CD14-positive monocyte (primary cell): ENCODE measurements at places on chromosomes 2 and 18. TPM values are rescaled to one million over a fixed set of nuclear protein-coding genes. Genes with fewer than 3 reads are reported as not detected.
A peak's percentile ranks its signal among the peaks of the same experiment; 100 is the strongest.

GRCh38 chr18:34870555-34871310 lies 160.6 kb downstream of the DTNA start:
- no peaks in the 10 kb centered on the region for H3K36me3 ChIP-seq
- no peaks in the 10 kb centered on the region for H3K27me3 ChIP-seq
- DNase-seq: no peak
- no peaks in the 10 kb centered on the region for H3K4me1 ChIP-seq
- no peak overlapping the region for H3K4me3 ChIP-seq
- H3K27ac ChIP-seq: no peak overlapping the region

- no peak overlapping the region for H3K27ac ChIP-seq
- H3K4me1 ChIP-seq: no peaks in the 10 kb centered on the region
- no peak overlapping the region for H3K4me3 ChIP-seq
- DNase-seq: no peak
- no peaks in the 10 kb centered on the region for H3K36me3 ChIP-seq
Observed at GRCh38 chr2:164044622-164045021, 308.8 kb upstream of the FIGN start.

DNA sequence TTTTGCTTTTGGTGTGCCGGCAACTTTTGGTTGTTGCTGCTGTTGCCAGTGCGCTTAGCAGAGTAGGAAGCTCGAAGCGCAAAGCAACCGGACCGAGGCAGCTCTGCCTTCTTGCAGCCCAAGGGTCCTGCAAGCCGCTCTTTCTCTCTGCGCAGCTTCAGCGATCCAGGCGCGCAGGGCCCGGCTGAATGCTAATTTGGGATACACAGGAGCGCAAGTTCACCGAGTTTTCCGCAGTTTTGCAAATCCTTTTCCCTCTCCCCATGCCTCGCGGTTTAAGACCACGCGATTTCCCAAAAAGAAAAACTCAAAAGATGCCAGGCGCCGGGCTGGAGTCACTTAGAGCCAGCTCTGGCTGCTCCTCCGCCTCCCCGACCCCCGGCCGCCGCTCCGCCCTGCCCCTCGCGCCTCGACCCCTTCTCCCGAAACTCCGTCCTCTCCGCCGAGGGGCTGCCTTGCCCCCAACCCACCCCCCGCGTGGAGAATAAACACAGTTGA lies 13.5 kb upstream of the SIX3 start:
- no peak for DNase-seq
- H3K27me3 ChIP-seq: peaks cover 95% of the 10 kb centered on the region
- no peaks in the 10 kb centered on the region for H3K36me3 ChIP-seq
- no peak overlapping the region for H3K27ac ChIP-seq

GRCh38 chr2:156411835-156412234 lies 24.3 kb upstream of the GPD2 start:
- peaks cover 2% of the 10 kb centered on the region for H3K4me1 ChIP-seq
- no peak for DNase-seq
- H3K36me3 ChIP-seq: no peaks in the 10 kb centered on the region

DNA sequence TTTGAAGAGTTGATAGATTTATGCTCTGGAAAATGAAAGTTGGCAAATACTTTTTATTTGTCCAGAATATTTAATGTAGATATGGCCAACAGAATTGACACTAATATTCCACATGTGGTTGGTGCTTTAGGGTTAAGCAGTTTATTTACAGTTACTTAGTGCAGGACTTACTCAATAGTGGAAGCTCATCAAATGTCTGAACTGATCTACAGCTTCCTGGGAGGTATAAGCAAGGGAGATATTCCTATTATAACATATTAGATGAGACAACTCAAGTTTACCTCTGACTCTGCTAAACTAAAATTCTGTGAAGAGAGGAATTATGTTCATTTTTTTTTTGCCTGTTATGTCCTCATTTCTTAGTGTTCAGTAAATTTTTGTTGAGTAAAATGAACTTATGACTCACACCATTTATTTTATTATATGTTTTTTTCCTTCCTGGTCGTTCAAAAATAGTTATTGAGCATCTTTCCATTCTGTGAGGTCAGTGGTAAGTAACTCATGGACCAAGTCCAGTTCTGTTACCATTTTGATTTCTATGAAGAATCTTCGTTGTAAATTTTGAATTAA lies 13.6 kb downstream of the ABI2 start:
- no peaks in the 10 kb centered on the region for H3K36me3 ChIP-seq
- no peak overlapping the region for H3K27ac ChIP-seq
- no peaks in the 10 kb centered on the region for H3K4me1 ChIP-seq
- DNase-seq: no peak

DNA sequence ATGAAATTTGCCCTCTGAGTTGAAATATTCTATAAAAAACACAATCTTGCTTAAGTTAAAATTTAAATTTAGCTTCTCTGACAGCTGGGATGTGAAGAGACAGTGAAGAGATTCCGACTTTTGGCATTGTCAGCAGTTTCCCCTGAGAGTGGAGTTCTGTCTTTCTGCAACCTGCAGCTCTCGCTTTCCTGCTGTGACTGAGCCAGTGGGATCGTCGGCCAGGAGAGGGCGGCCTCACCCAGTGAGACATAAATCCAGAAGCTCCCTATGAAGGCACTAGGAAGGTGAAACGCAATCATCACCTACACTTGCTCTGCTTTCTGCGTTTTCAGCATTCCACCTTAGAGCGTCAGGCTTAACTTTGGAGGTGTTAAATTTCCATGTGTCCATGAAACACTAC lies 75.4 kb upstream of the HNMT start:
- DNase-seq: no peak
- no peaks in the 10 kb centered on the region for H3K4me1 ChIP-seq
- H3K27me3 ChIP-seq: no peaks in the 10 kb centered on the region
- no peaks in the 10 kb centered on the region for H3K36me3 ChIP-seq
- no peak overlapping the region for H3K27ac ChIP-seq
- H3K4me3 ChIP-seq: no peak overlapping the region

GRCh38 chr2:231227310-231228162 lies 29.1 kb downstream of the ARMC9 start:
- peaks cover 10% of the 10 kb centered on the region for H3K4me1 ChIP-seq
- H3K27me3 ChIP-seq: no peaks in the 10 kb centered on the region
- no peaks in the 10 kb centered on the region for H3K36me3 ChIP-seq
- DNase-seq: peak; percentile 62
- no peak overlapping the region for H3K4me3 ChIP-seq
- no peak overlapping the region for H3K27ac ChIP-seq

DNA sequence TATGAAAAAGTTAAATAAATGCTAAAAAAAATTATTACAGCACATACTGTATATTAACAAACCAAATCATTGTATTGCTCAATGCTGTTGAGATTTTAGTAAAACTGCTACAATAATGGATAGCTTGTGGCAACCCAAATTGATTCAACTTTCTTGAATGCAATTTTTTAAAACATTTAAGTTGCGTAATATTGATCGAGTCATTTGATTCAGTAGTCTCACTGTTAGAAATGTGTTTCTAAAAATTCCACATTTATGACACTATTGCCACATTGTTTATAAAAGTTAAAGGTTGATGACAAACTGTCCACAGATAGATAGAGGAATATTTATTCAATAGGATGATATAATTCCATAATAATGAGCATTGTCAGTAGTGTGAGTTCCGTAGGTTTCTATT lies 640.7 kb upstream of the CRIM1 start:
- no peak overlapping the region for H3K4me3 ChIP-seq
- no peak overlapping the region for H3K27ac ChIP-seq
- H3K27me3 ChIP-seq: no peaks in the 10 kb centered on the region
- no peaks in the 10 kb centered on the region for H3K4me1 ChIP-seq

DNA sequence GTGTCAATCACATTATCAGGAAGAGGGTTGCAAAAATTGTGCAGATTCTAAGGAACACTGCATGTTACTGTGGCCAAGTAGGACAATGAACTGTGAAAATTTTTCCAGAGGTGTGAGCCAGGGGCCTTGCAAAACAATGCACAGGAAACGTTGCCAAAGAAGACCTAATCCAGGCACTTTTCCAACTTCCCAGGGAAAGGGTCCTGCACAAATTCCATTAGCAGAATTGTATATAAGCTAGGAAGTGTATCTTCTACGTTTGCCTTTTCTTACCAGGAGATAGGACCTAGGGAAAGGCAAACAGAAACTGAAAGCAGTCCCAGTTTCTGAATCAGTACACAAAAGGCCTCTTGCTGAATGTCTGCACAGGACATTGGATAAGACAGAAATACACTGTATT lies 1888.3 kb upstream of the CELF4 start:
- no peak for DNase-seq
- no peak overlapping the region for H3K27ac ChIP-seq
- no peaks in the 10 kb centered on the region for H3K4me1 ChIP-seq
- no peaks in the 10 kb centered on the region for H3K27me3 ChIP-seq
- no peaks in the 10 kb centered on the region for H3K36me3 ChIP-seq
- H3K4me3 ChIP-seq: peak overlapping the region; percentile 20

DNA sequence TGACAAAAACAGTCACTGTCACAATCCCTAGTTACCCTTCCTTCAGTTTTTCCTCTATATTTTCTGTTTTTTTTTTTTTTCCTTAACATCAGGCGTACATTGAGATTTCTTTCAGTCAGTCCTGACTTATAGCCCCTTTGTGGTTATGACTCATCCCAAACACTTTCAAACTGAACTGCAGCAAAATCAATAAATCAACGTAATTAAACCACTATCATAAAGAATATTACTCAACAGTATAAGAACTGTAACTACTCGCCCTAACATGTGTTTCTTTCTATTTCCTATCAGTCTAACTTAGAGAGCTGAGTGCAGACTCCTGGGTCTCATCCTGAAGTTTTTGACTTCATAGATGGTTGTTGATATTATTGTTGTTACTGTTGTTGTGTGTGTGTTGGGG lies 523.5 kb downstream of the LRRTM4 start:
- H3K4me1 ChIP-seq: no peaks in the 10 kb centered on the region
- H3K27ac ChIP-seq: no peak overlapping the region
- no peaks in the 10 kb centered on the region for H3K27me3 ChIP-seq
- DNase-seq: no peak
- no peaks in the 10 kb centered on the region for H3K36me3 ChIP-seq

DNA sequence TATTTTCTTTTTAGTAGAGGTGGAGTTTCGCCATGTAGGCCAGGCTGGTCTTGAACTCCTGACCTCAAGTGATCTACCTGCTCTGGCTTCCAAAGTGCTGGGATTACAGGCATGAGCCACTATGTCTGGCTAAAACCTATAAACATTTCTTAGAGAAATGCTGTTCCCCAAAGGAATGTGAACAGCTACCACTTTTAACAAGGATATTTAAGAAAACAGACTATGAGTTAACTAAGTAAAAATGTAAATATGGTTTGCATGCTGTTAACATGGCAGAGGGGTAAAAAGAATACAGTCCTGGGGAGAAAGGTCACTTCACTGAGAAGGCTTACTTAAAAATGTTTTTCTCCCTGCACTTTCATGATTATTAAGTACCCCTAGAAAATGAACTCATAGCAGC lies 57.1 kb downstream of the SLC16A14 start:
- no peaks in the 10 kb centered on the region for H3K36me3 ChIP-seq
- no peaks in the 10 kb centered on the region for H3K27me3 ChIP-seq
- DNase-seq: no peak
- H3K4me1 ChIP-seq: no peaks in the 10 kb centered on the region

GRCh38 chr2:124163840-124164239 lies 138.8 kb downstream of the CNTNAP5 start:
- H3K27ac ChIP-seq: no peak overlapping the region
- no peak overlapping the region for H3K4me3 ChIP-seq
- no peaks in the 10 kb centered on the region for H3K4me1 ChIP-seq
- no peaks in the 10 kb centered on the region for H3K36me3 ChIP-seq

- no peak for DNase-seq
- H3K4me1 ChIP-seq: peaks cover 11% of the 10 kb centered on the region
- H3K4me3 ChIP-seq: no peak overlapping the region
- H3K27me3 ChIP-seq: no peaks in the 10 kb centered on the region
Observed at GRCh38 chr2:42183775-42184174, 14.6 kb downstream of the EML4 start.

- H3K4me3 ChIP-seq: no peak overlapping the region
- no peaks in the 10 kb centered on the region for H3K36me3 ChIP-seq
- peak; percentile 1 for DNase-seq
- no peaks in the 10 kb centered on the region for H3K27me3 ChIP-seq
Observed at GRCh38 chr2:230018153-230018552, 50.6 kb downstream of the SLC16A14 start.

DNA sequence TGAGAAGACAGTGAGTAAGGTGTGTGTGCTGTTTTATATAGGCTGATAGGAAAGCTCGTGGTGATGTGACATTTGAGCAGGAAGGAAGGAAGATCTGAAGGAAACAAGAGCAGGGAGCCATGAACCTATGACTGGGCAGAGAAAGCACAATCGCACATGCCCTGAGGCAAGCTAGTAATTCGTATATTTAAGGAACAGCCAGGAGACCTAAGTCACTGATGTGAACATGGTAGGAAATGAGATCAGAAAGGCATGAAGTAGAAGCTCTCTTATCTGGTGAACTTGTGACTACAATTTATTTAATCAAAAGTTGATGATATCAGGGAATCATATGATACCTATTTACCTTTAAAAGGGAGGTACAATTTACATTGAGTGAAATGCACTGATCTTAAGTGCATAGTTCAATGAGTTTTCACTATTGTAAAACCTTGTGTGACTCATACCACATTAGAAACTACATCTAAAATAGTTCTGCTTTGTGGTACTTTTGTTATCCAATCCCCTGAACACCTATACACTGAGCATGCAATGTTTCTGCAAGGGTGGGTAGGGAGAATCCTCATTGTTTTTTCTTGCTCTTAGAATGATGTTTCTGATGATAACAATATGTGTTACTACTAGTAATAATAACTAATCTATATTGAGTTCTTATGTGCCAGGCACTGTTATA lies 67.5 kb downstream of the GALNT13 start:
- no peaks in the 10 kb centered on the region for H3K27me3 ChIP-seq
- no peak for DNase-seq
- H3K4me3 ChIP-seq: no peak overlapping the region

GRCh38 chr2:120619579-120619978 lies 116.1 kb upstream of the GLI2 start:
- no peaks in the 10 kb centered on the region for H3K27me3 ChIP-seq
- no peaks in the 10 kb centered on the region for H3K36me3 ChIP-seq
- no peaks in the 10 kb centered on the region for H3K4me1 ChIP-seq
- H3K27ac ChIP-seq: no peak overlapping the region

DNA sequence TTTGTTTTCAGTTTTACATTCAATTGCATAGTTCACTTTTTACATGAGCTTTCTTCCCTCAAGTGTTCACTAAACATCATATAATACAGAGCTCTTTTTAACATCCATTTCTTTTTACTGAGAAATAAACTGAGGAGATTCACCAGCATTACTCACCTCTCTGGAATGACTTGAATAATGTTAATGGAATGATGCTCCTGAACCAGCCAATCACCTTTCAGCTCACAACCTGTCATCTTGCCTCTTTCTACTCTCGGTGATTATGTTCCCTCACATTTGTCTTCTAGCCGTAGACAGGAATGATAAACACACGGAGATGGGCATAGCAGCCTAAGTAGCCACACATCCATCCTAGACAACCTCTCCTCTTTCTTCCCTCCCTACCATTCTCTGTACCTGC lies 301.7 kb downstream of the PAX3 start:
- no peaks in the 10 kb centered on the region for H3K36me3 ChIP-seq
- no peak overlapping the region for H3K27ac ChIP-seq
- DNase-seq: no peak

The TM4SF20 gene
- polyA plus RNA-seq: not detected

The TTC39C gene
- polyA plus RNA-seq: 18.9 and 29.5 TPM in 2 replicates

The NOSTRIN gene
- polyA plus RNA-seq: not detected in 2 replicates

The DNPEP gene
- 83.1 and 94.7 TPM in 2 replicates for polyA plus RNA-seq

The SERPINB13 gene
- not detected for polyA plus RNA-seq

The LGALSL gene
- 0.22 TPM for polyA plus RNA-seq

The POTEI gene
- 0.03 TPM in 1 of 2 replicates, not detected in the other for polyA plus RNA-seq

The GCG gene
- polyA plus RNA-seq: not detected

The FEV gene
- not detected for polyA plus RNA-seq

The MALT1 gene
- polyA plus RNA-seq: 18.3 TPM

The EVX2 gene
- polyA plus RNA-seq: not detected in 2 replicates

The POLR1B gene
- polyA plus RNA-seq: 3.7 and 5.3 TPM in 2 replicates

The RTP5 gene
- polyA plus RNA-seq: not detected

The TMEM37 gene
- not detected in 2 replicates for polyA plus RNA-seq

The APCDD1 gene
- 1.2 TPM for polyA plus RNA-seq
